ENCODE measurements at places on chromosomes 16 and 17. TPM values are rescaled to one million over a fixed set of nuclear protein-coding genes. Genes with fewer than 3 reads are reported as not detected.

DNA sequence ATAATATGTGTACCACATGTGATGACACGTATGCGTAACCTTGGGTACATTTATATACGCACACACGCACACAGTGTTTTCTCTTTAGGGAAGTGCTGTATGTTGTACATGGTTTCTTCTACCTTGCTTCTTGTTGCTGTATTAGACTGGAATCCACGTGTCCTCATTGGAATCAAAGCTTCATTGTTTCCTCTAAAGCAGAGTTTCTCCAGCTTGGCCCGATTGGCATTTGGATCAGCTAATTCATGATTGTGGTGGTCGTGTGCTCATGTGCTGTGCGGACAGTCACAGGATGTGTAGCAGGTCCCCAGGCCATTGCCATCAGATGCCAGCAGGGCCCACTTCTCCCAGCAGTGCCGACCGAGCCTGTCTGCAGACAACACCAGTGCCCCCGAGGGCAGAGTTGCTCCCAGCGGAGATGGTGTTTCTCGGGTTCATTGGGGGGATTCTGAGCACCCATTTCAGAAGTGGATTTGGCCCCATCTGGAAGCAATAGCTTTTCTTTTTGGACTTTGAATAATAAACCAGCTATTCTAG, 148.4 kb downstream of the RPTOR start:
- DNase-seq: no peak

- DNase-seq: no peak
Measured at GRCh38 chr16:47713225-47713595, 252.1 kb downstream of the PHKB start.

DNA sequence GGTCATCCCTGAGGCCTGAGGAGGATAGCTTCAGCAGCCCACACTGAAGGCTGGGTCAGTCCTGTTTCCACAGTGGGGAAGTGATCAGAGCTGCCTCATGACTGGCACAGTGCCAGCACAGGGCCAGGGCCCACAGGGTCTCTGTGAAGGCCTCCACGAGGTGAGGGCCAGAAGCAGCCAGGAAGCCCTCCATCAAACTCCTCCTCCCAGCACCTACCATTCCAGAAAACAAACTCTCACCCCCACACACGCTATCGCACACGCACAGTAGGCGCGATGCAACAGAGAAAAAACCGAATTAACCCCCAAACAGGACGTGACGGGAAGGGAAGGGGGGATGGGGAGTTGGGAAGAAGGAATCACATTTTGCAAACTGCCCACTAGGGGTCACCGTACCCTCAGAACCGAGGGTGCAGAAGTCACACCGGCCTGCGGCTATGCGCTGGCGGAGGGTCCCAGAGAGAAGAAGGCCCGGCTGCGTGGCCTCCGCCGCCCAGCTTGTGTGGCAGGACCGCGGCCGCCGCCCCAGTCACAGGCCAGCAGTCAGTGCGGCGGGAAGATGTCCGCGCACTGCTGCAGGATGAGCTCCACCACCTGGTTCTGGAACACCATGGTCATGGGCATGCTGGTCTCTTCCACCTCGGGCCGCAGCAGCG, 37.6 kb downstream of the ARHGAP27 start:
- DNase-seq: no peak

GRCh38 chr16:3158026-3158509, 23.2 kb downstream of the ZNF213 start:
- no peak for DNase-seq

- DNase-seq: no peak
Measured at GRCh38 chr17:40466298-40466971, 23.2 kb downstream of the IGFBP4 start.

DNA sequence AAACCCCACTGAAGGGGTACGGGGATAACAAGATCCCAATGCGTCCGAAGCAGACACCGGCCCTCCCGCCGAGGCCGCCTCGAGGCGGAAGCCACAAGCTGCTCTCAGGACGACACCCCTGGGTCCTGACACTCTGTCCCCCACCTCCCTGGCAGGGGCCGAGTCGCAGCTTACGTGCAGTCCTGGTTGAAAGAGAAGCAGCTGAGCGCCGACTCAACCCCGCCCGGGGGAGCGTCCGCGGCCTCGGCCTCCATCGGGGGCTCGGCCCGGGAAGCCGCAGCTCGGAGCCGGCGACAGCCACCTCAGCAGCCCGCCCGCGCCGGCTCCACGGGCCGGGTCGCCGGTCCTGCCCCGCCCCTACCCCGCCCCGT, at the start of gene WIPI1:
Gene WIPI1, minus strand, starts transcription at position 329 of the 371 bp plus-strand sequence. Its CDS starts 75 bp downstream, at position 254.
- no peak for DNase-seq

SLC52A1 gene
- total RNA-seq: not detected

ETV4 gene
- total RNA-seq: 1.1 TPM

SLC12A3 gene
- not detected for total RNA-seq

TBC1D28 gene
- not detected for total RNA-seq

Data from chondrocyte (in vitro differentiated cells).